ENCODE measurements at places on chromosomes 7 and 10.

DNA sequence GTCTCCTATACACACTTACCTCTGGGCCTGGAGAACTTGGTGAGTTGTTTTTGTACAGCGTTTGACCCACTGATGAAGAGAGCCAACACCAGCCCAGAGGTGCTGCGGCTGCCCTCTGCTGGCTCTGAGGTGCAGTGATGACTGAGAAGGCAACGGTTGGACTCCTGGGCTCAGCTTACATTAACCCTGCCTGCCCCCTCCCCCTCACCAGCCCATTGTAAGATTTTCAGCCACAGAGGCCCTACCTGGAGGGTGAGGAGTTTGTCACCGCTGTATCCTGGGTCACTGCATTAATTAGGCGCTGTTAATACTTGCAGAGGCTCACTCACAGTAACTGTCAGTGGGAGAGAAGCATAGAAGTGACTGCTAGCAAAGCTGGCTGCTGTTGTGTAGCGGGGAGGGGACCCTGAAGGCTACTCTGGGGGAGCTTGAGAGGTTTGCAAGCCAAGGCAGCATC lies 19.0 kb upstream of the ANKRD2 start:
- DNase-seq, result peak; percentile 64

- no peak for DNase-seq
These were observed 10.4 kb upstream of the FGFR2 start for GRCh38 chr10:121608469-121609190.

- DNase-seq, result no peak
These were observed 37.3 kb upstream of the EXOC6 start for GRCh38 chr10:92810934-92811532.

DNA sequence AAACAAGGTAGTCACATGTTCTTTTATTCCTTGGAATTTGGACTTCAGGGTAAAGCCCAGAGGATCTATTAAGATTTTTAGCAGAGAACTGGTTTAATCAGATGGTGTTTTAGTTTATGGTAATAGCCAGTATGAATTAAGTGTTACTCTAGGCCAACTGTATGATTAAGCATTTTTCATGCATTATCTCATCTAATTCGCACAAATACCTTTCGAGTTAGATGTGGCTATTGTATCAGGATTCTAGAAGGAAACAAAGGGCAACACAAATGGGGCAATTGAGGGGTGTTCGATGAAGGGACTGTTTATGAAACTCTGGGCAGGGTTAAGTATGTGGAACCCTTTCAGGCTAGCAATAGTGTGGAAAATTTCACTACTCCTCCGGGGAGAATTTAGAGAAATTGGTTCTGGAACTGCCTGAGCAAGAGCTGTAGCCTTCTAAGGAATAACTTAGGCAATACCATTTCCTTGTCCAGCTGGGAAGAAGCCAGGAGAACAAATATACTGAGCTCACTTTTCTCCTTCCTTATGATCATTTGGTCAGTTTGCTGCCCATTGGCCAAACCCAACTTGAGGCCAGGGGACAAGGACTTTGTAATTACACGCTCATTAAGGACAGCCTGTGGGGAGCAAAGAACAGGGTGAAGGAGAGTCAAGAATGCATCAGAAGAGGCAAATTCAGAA lies 319.0 kb upstream of the FZD1 start:
- DNase-seq, result no peak

GRCh38 chr10:131817866-131818509 lies 82.8 kb upstream of the PPP2R2D start:
- no peak for DNase-seq

GRCh38 chr10:127715782-127716378 lies 21.1 kb upstream of the FOXI2 start:
- no peak for DNase-seq

GRCh38 chr10:130531312-130531711 lies 395.1 kb downstream of the GLRX3 start:
- no peak for DNase-seq

GRCh38 chr7:69790977-69791724 lies 192.9 kb downstream of the AUTS2 start:
- no peak for DNase-seq

GRCh38 chr7:118855290-118855689 lies 630.8 kb downstream of the ANKRD7 start:
- no peak for DNase-seq

GRCh38 chr10:46553238-46554049 lies 3.0 kb downstream of the GPRIN2 start:
- DNase-seq, result no peak

GRCh38 chr7:84191842-84192241 lies 2.7 kb downstream of the SEMA3A start:
- no peak for DNase-seq

DNA sequence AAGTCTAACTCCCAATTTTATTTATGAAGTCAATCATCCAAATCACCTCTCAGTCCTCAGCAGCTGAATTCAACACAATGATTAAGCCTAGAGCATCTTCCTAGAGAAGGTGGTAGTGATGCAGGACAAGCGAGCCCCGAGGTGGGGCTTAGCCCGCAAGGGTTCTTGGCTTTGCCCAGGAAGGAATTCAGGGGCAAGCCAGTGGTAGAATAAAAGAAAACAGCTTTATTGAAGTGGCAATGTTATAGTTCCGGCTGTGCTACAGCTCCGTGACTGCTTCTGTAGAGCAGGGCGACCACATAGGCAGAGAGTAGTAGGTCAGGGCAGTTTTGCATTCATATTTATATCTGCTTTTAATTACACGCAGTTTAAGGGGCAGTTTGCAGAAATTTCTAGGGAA lies 18.1 kb downstream of the IL2RA start:
- DNase-seq, result no peak

DNA sequence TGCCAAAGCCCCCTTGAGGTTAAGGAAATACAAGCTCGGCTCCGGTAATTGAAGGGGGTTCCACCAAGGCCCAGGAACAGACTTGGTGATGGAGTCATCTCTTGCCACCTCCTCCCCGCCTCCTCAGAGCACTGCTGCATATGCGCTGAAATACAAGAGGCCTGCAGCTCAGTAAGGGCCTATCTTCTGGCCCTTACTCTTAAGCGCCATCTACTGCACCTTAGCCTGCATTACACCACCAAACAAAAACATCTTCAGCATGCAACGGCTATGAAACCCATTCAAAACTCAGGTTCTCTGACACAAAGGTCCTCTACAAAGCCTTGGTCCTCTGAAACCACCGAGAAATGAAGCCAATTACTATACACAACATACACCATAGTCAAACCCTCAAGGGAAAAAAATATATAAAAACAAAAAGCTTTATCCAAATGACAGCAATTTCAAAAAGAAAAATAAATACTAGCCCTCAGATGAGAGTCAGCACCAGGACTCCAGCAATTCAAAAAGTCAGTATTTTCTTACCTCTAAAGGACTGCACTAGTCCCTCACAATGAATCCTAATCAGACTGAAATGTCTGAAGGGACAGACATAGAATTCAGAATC lies 176.8 kb upstream of the TBX20 start:
- DNase-seq, result no peak

DNA sequence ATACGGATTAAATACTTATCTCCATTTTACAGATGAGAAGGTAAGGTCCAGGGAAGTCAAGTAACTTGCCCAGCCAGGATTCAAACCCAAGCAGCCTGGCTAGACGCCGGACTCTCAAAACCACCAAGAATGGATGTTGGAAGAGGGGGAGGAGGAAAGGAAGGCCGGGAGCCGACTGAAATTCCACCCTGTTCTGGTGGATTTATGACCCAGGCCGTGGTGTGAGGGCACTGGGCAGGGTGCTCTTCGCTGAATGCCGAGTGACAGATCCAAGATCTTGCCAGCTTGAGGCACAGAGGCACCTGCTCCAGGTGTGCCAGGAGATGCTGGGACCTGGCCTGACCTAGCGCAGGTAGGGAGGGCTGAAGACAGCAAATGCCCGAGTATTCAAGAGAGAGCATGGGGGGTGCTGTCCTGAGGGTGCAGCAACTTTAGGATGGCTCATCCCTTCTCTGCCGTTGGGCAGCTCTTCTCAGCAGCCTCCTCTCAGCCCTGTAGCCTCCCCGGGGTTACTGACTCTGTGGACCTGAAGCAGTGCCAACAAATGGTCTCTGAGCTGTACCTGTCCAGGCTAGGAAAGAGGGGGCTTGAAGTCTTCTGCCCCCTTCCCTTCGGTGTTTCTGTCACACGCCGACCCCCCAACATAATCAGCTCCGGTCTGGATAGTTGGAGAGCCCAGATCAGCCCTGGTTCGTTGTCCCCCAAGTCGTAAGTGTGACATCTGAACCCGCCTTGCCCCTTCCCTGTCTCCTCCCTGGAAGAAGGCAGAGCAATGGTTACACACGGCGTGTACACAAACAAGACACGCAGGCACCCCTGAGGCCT lies 713 bp downstream of the LOXL4 start:
- no peak for DNase-seq

GRCh38 chr7:8785081-8785480 lies 351.7 kb downstream of the NXPH1 start:
- no peak for DNase-seq

DNA sequence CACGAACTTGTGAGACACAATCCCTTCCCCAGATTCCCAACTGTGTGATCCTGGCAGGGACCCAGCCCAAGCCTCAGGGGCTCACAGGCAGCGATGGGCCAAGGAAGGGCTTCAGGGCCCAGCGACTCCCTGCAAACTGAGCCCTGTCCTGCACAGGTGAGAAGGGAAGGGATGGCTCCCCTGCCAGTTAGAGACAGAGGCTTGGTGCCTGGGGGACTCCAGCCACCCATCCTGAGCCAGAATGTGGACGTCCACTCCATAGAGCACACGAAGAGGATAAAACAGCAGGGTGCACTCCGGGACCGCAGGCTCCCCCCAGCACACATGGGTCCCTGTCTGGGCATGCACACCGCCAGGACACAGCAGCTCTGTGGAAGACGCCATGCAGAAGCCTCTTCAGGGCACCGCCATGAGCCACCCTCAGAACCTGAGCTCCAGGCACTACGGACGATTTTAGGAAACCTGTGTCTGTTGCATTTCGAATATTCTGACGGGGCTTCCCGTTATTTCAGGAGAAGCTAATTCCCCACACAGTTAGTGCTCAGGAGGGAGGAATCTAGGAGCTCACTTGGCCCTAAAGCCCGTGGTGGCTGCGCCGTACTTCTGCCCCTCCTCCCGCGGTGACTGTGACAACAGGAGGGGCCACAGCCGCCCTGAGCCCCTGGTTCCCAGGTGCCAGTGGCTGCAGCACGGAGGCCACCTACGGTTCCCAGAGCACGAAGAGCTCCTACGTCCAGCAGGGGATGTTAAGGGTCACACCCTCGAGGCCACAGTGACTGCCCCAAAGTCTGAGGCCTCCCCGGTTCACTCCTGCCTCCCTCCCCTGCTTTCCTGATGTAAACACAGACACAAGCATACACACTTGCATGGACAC lies 326.0 kb downstream of the PTPRN2 start:
- no peak for DNase-seq

DNA sequence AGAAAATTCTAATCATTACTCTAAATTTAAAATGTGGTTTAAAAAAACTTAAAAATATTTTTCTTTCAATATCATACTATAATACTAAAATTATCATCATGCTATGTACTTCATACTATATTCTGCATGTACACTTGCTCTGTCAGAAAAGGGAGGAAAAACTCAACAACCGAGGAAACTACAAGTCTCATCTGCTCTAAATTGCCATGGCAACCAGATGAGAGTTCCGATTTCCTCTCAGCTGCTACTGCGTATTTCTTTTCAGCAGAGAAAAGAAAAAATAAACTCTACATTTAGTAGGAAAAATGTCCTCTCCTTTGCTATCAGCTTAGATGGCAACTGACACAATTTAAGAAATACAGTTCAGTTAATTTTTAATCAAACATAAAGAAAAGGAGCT lies 178.9 kb downstream of the SRPK2 start:
- no peak for DNase-seq

DNA sequence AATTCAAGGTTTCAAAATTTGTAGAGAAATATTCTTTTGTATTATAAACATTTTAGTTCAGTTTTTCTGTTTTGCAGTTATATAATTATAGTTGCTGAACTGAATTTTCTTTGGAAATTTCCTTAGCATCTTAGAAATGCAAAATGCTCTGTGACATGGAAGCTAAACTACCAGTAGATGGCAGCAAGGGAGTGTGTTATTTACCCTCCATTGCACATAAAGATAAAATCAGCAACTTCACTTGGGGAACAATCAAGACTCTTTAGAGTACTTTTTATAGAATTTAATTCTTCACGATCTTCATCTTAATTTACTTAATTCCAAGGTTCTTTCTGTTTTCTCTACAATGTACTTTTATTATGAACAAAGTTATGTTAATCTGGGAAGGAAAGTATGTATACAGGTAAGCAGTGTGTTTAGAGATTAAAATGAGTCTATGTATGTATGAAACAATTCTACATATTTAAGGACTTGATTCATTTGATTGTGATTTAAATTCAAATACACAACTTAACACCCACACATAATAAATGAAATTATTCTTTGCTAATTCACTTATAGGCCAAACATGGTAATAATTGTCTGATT lies 404.2 kb downstream of the THSD7A start:
- no peak for DNase-seq

DNA sequence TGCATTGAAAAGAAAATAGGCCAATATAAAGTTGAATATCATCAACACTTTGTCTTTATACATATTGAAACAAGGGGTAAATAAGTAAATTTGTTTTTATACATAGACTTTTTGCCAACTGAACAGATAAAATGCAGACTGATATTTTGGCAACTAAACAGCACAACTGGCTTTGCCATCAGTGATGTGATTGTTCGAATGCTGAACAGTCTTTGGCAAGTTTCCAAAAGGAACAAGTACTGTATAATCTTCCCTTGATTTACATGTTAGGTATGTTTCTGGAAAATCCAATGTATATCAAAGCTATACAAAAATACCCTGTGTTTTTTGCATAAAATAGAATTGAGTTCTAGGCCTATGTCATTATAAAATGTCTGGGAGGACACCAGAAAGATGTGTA lies 18.2 kb upstream of the ANKRD1 start:
- no peak for DNase-seq

DNA sequence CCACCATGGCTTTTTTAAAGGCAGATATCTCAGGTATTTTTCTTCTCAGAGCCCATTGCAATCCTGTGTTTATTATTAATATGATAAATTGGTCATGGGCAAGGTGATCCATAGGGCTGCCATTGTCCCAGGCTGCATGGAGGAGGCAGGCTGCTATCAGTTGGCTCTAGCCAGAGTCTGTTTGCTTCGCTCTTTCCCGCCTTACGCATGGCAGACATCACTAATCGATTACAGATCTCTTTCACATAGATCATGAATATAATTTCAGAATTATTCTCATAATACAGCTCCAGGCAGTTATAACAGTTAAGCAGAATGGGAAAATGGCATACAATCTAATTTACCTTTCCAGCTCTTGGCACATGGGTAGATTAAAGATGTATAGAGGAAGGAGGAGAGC lies 30.4 kb upstream of the HABP2 start:
- DNase-seq, result no peak

DNA sequence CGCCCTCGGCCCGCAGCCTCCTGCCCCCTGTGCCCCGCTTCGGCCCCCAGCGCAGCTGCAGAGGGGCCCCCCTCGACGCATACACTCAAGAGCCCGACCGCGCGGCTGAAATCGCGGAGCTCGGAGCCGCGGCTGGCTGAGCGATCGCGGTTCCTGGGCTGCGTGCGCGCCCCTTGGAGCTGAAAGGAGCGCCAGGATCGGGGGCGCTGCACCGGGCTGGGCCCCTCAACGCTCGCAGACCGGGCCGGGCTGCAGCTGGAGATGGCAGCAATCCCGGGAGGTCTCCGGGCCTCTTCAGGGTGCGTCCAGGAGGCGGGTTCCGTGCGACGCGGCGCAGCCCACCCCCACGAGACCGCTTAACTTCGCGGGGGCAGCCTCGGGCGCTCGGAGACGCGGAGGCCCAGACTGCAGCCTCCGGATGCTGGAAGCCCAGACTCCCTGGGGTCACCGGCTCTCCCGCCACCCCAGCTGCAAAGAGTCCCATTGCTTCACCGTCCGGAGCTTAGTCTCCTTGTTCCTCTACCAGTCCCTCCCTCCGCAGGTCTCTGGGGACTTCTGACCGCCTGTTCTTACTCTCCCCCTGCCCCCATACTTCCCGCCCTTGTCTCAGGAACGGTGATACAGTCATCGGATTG lies 73.0 kb upstream of the LRRC4 start:
- no peak for DNase-seq
